KBM-7 (cell line): ENCODE measurements at places on chromosomes 11 and 22.
A peak's percentile ranks its signal among the peaks of the same experiment; 100 is the strongest.

DNA sequence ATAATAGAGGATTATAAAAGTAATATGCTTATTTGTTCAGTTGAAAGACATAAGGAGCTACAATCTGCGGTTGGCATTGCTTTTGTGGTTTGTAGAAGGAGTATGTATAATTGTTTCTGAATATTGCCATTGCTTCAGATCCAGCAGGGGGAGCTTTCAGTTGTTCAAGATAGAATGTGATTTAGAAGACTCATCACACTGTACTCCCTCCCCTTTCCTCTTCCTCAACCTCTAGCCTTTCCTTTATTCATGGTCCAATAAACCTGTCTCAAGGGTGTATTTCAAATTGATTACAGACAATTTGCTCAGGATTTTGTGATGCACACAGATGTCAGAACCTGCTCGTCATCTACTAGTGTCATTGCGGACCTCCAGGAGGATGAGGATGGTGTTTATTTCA lies 9.8 kb downstream of the PRMT3 start:
- peak; percentile 78 for DNase-seq

DNA sequence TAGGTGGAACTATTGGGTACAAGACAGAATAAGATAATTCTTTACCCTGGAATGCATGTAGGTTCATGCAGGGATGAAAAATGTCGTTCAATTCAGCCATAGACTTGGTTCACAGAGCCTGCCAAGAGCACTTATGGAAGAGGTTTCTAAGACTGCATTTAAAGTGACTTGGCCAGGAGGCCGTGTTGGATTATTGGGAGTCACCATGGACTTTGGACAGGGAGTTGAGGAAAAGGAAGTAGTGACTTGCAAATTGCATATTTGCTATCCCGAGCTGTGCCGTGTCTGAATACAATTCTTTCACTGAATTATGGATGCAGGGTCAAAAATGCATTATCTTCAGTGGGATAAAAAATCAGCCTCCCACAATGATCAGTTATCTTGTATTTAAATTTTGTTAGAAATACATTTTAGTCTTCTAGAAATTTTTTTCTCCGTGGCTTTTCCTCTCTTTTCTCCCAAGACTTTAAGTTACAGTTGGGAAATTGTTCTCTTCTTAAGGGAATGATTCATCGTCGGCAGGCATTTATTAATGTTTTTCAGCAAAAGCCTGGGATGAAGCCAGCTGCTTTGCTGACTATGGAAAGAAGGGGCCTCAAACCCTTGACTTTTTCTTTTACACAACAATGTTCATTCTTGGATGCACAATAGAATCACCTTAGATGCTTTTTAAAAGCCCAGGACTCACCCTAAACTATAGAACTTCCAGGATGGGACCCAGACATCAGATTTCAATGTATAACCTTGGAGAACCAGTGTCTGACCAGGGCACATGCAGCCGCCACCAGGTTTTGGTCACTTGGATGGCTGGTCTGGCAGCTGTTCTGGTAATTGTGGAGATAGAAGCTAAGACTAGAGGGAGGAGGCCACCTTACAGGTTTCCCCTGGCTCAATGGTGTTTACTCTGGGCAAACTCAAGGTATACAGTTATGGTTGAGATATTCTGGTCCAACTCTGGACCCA lies 70.8 kb downstream of the FAT3 start:
- DNase-seq, result no peak

- no peak for DNase-seq
These were observed 4.1 kb upstream of the CD82 start for GRCh38 chr11:44561275-44561805.

DNA sequence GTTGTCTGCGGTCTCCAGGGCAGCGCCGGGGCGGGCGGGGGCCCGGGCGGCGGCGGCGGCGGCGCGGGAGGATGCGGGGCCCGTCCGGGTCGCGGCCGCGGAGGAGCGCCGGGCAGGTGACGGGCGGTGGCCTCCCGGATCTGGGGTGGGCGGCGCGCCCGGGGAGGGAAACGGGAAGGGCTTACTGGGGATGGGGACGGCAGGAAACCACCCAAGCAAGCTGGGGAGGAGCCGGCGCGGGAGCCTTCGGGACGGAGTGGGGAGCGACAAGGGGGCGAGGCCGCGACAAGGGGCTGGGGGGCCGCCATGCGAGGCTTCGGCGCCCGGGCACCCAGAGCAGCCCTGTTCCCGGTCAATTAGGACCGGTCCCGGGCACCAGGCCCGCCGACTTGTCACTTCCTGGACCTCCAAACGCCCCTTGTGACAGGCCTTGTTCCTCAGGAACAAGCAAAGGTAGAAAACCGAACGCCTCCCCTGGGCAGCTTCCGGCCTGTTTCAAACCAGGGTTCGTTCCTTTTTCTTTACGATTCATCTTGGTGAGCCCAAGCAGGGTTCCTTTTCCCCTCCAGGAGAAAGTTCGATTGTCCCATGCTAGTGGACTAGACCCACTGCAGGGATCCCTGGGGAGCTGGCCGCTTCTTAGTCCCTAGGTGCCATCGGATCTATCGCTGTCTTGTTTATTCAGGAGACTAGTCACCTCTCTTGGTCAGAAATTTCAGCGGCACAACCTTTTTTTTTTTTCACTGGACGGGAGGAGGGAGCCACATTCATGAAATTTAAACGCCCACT lies 492 bp downstream of the JHY start:
- peak; percentile 77 for DNase-seq

DNA sequence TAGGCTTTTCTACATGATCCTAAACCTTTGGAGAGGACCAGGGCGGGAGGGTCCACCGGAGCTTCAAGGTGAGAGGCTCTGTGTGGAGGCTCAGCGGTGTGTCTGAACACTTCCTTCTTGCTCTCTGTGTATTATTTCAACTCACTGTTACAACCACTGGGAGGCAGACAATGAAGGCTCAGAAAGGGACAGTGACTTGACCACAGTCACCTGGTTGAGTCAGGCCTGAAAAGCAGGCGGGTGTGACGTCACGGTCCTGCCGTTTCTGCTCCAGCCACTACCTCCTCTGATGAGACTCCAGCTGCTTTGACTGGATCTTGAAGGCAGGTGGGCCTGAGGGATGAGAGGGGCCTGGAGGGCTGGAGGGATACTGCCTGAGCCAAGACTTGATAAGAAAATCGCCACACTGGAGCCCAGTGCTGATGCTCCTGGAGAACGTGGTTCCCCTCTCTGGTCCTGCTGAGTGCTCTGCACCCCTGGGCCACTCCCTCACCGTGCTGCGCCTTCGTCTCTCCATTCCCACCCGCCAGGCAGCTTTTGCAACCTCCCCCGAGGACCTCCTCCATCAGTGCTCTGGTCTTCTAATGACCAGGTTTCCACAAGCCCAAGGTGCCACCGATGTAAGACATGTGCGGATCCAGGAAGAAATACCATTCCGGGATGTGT lies 27.9 kb downstream of the KCNC1 start:
- DNase-seq, result no peak

DNA sequence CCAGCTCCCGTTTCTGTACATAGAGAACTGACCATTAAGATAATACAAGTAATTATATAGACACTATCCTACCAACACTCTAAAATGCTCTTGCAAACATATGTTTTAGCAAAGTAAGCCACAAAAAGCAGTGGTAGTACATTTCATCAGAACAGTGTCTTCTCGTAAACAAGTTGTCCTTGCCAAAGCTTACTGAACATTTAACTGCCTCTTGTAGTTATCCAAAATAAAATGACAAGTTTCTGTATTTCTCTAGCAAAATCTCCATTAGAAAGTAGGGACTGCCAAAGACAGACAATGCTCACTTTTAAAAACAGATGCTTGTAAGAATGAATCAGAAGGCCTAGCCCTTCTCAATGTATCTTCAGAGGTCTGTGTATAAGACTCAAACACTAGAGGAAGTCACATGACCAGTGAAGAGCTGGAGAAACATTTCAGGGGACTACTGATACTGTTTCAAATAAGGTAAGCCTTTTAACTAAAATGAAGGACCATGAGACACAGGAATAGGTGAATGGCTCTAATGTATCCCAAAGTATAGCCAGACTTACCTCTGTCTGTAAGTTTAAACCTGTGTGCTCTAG lies 7.8 kb upstream of the ZC3H12C start:
- DNase-seq, result no peak

DNA sequence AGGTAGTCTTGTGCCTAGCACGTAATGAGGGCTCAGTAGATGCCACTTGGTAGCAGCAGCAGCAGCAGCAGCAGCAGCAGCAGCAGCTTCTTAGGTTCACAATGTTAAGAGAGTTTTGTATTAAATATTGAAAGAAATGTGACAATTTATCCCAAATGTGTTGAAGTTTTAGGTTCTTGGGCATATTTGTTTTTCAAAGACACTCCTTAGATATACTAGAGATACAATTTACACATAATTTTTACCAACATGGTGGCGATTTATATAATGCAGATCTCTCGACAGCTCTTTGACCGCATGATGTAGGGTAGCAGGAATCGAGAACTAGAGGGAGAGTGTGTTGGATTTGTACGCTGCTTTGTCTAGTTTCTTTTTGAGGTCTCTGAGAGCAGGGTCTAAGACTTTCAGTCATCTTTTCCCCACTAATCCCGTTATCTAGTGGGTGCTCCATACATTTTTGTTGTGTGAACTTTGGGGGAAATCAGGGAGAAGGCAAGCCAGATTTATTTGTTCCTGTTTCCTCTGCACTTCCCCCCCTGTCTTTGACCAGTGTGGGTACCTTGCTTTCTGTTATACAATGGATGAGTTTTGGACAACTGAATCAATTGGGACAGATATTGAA lies 1.4 kb downstream of the FDX1 start:
- DNase-seq, result peak; percentile 49
